ENCODE measurements at places on chromosomes 1 and 21. TPM values are rescaled to one million over a fixed set of nuclear protein-coding genes. Genes with fewer than 3 reads are reported as not detected.
A peak's percentile ranks its signal among the peaks of the same experiment; 100 is the strongest.

DNA sequence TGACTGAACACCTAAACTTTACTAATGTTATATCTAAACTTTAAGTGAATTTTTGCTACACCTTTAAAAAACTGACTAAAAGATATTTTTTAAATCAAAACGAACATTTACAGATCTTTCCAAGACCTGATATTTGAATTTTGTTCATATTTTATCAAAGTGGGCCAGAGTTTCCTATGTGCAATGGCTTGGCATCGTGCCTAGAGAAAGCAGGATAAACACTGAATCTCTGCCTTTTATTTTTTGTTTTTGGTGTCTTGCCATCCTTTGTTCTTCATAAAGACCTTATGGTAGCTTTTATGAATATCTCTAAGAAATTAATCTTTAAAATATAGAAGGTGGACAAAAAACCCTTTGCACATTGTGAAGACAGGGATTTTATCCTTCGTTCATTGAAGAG, 25.8 kb upstream of the VPS26C start:
- no peak for DNase-seq

Gene TRPM2
- 4.2 TPM for total RNA-seq

DNA sequence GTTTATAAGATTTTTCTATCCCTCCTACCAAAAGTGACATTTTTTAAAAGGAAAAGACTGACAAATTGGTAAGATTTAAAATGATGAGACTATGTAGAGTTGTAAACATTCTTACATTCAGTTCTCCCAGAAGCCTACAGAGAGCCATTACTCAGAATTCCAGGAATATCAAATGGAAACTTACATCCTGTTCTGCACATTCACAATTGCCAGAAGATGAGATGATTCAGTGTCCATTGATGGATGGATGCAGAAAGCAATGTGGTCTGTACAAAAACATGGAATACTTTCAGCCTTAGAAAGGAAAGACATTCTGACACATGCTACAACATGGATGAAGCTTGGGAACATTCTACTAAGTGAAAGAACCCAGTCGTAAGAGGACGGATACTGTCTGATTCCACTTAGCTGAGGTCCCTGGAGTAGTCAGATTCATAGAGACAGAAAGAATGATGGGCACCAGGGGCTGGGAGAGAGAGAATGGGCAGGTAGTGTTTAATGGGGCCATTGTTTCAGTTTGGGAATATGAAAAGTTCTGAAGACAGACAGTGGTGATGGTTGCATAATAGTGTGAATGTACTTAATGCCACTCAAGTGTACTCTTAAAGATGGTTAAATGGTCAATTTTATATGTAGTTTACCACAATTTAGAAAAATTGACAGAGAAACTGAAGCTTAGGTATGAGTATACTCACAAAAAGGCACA, 16.6 kb downstream of the MX1 start:
- DNase-seq = no peak

- no peak for DNase-seq
These were observed 39.3 kb upstream of the TENT5C start for GRCh38 chr1:117566556-117566955.

DNA sequence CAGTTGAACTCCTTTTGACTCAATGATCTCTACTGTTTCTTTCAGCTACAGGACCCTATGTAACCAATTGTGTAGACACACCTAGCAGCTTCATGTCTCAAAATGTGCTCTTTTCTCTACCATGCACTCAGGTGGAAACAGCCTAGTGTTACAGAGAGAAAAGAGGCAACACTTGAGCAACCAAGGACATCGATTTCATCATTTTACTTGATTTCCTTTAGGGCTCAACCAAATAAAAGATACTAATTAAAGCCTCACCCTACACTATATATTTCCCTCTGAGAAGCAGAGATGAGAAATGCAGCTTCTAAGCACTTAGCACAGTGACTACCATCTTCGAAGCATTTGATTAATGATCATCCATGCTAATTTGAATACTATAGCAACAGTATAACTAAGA, 55.1 kb downstream of the PTGER3 start:
- DNase-seq = no peak

Gene SPATA21
- total RNA-seq = not detected

- DNase-seq = peak; percentile 39
These were observed 94.4 kb downstream of the ITPKB start for GRCh38 chr1:226644541-226645176.

Gene OTUD7B
- total RNA-seq = 11.0 TPM

DNA sequence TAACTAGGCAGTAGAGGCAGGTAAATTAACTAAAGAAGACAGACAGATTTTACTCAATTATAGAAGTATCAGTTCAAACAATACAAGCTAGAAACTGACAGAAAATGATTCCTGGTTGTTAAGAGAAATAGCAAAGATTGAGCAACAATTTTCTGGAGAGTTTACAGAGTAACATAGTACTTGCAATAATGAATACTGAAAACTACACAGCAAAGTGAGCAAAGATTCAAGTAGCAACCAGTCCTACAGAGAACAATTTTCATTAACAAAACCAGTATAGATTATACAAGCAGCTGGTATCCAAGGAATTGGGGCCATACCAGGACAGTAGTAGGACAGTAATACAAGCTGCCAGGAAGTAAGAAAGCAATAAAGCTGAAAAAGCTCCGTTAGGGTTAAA, 37.6 kb downstream of the EYA3 start:
- no peak for DNase-seq

Gene HHAT
- 20.0 TPM for total RNA-seq

Gene VTCN1
- 4.1 TPM for total RNA-seq

DNA sequence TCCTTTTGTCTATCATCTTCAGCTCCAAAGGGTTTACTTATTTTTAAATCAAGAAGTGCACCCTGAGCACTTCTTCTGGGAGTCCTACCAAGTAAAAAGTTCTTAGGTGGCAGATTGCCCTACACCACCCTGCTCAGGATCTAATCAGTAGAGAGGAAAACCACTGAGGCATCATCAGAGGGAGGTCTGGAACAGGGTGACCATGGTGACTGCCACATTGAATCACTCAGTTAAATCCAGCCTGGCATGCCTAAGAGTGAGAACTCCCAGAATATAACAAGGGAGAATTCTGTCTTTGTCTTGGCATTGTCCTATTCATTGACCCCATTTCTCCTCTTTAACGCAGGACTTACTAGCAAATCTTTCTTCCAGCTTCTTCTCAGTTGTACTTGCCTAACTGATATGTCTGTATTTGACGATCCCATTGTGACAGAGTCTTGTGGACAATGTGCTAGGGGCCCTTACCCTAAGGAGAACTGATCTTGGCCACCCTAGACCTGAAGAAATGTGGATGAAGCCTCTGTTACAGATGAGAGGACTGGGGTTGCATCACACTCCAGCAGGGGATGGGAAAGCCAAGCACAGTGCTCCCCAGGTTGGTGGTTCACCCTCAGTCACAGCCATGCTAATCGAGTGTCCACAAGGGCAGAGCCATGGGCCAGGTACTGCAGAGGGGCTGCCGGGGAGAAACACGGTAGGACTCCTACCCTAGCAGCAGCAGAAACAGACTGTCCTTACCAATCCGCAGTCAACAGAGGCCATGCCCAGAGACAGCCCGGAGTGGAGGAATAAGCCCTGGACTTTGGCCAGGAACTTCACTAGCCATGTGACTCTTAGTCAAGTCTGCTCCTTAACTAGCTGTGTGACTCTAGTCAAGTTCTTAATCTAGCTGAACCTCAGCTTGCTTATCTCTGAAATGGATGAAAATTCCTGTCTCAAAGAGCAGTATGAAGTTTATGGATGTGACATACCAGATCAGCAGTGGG, 15.4 kb downstream of the PKP1 start:
- DNase-seq = no peak

Gene ELAVL4
- total RNA-seq = not detected

Gene SLAMF9
- total RNA-seq = not detected

- no peak for DNase-seq
These were observed 6.1 kb downstream of the CAPZA1 start for GRCh38 chr1:112625696-112626095.

DNA sequence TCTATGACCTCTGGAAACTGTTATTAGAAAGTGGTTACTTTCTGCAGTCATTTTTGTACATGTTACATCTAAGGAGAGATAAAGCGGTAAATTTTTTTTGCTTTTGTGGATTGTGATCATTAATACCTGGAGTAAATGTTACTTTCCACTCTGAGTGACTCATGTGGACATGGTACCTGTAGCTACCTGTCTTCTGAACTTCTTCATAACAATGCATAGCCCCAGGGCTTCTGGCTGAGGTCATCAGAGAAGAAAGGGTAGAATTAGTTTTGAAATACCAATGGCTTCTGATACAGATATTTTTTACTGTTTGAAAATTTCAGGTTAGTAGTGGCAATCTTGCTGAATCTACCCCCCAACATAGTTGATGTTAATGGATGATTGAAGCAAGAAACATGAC, 489.3 kb downstream of the RWDD3 start:
- no peak for DNase-seq

Gene ETNK2
- 47.7 TPM for total RNA-seq

DNA sequence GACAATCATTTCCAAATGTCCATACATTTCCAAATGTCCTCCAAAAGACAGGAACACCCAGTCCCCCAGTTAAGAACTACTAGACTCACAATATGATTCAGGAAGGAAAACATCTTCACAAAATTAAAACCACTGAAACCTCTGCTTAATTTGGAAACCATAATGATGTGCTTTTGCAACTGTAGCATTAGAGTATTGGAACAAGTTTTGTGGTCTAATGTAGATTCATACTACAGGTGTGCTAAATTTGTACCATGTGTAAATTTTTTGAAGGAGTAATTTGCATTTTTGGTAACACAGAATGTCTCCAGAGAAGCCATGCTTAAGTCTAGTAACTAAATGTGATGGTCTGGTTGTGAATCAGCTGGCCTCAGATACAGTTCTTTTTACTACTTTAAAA, 129.6 kb downstream of the DPYD start:
- no peak for DNase-seq

GRCh38 chr1:205947024-205947423, 3.8 kb upstream of the SLC26A9 start:
- DNase-seq = no peak

DNA sequence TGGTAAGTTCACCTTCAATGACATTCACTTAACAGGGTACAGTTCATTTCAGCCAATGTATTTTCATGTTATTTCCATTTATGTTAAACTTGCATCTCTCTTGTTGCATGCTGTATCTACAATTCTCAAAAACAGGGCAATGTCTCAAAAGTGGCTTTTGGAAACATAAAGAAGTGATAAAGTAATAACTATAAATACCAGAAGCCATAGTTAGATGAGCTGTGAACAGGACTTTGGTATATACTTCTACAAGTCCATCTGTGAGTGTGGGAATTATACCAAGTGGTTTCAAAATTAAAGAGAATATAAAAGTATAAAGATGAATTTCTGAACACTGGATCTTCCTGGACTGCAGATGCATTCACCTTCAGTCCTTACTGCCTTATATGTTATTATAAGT, 585.4 kb upstream of the PBX1 start:
- DNase-seq = no peak

Gene LDLRAD1
- not detected for total RNA-seq

GRCh38 chr21:32978331-32979270, 47.1 kb upstream of the OLIG2 start:
- DNase-seq = no peak

GRCh38 chr21:35908311-35909078, 151.8 kb downstream of the SETD4 start:
- DNase-seq = no peak

DNA sequence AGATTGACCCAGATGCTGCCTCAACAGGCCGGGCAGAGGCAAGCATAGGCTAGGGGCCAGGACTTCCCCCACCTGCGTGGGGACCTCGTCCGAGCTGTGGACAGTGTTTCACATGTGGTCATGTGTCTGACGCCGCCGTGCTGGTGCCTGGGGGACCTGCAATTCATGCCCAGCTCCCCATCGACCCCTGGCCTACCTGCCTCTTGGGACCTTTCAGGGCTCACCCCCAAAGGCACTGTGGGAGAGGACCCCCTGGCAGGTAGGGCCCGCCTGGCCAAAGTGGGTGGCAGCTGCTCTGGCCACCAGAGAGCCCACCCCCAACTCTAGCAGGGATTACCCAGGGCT, 4.4 kb downstream of the TMEM201 start:
- no peak for DNase-seq

DNA sequence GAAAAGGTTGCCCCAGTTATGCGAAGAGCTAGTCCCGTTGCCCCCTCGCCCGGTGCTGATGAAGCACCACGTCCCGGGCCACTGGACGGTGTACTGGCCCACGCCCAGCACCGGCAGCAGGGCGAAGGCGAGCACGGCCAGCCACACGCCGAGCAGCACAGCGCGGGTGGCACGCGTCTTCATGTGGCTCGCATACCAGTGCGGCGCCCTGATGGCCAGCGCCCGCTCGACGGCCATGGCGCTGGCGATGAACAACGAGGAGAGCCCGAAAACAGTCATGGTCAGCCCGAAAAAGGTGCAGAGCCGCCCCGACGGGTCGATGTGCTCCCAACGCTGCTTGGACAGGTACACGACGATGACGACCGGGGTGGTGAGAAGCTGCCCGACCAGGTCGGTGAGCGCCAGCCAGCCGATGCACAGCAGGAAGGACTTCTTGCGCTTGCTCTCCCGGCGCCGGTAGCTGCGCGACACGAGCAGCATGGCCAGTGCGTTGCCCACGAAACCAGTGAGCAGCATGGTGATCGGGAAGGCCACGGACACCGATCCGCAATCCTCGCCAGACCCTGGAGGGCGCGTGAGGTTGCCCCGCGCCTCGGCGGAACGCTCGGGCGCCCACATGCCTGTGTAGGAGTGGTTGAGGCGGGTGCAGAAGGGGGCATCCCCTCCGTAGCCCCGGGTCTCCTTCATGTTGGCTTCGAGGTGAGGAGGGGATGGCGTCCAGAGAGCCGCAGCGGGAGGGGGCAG, 553 bp downstream of the PTGER3 start:
- DNase-seq = no peak

Gene FCRL1
- not detected for total RNA-seq

Gene PLA2G2A
- 15.1 TPM for total RNA-seq

Gene CBS
- total RNA-seq = 3.3 TPM

GRCh38 chr1:10236405-10237156, 26.2 kb downstream of the KIF1B start:
- no peak for DNase-seq
